ENCODE measurements at places on chromosomes 6 and 20.

- no peak for DNase-seq
These were observed 8.9 kb downstream of the FBXO5 start for GRCh38 chr6:152973916-152974315.

DNA sequence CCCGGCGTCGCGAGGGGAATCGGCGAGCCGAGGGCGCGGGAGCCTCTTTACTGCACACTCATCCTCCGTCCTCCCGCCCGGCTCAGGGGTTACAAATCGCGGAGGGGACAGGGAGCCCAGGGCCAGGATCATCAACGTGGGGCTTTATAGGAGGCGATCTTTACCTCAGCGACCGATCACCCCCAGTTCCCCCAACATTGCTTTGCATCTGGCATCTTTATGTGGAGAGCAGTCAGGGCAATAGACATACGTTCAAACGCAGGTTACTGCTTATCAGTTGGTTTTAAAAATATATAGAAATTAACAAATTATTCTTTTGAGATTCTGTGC lies 634 bp downstream of the HSF2 start:
- DNase-seq, result no peak

- DNase-seq, result no peak
These were observed 28.6 kb upstream of the ZNF133 start for GRCh38 chr20:18259730-18260129.

- DNase-seq, result peak; percentile 91
These were observed 9.6 kb downstream of the CLDN20 start for GRCh38 chr6:155273431-155273830.

- DNase-seq, result peak; percentile 35
These were observed 15.5 kb downstream of the CYP39A1 start for GRCh38 chr6:46637145-46637544.

DNA sequence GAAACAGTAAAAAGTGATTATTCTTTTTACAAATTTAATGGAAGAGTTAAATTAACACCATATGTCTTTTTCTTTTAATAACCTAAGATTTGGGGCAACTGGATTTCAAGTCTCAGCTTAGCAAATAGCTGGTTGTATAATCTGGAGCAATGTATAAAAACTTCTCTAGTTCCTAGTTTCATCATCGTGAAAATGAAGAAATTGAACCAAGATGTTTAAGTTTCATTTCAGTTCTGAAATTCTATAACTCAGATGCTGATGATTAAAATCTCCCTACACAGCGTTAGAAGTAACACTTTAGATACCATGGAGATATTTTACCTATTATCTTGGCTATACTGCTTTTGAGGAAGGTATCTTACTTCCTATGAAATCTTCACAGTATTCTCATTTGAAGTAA lies 252.0 kb downstream of the KIF16B start:
- DNase-seq, result no peak

DNA sequence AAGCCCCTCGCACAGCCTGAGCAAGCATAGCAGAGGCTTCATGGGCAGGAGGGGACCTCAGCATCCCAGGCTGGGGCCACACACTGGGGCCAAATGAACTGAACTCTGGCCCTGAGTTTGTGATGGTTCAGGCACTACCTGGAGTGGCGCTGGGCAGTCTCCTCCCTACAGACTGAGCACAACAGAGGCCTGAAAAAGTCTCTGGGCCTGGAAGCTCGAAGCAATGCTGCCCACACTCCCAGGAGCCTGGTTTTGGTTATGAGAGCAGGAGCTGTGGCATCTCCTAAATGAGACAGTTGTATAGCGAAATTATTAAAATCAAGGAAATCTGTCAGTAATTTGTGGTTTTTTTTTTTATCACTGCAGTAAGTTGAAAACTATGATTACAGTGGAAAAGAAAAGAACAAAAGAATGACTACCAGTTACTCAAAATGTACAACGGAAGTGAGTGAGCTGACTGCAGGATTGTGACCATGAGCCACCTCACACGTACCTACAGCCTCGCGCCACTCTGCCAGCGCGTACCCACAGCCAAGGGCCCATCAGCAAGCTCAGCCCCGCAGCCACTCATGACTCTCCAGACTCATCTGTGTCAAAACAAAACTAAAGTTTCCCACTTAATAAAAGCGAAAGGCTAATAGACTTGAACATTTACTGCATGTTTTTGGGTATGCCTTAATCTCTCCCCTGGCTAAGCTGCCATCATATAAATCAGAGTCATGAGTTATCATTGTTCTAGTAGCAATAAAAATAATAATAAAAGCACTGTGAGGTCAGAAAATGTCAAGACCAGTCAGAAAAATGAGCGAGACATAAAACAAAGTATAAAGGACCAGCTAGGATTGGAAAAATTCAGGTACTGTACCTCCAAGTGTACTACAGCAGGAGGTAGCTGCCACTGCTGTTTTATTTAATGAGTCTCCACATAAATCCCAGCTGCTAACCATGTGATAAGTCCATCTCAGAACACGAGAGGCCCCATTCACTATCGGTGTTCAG lies 177.0 kb downstream of the FOXC1 start:
- DNase-seq, result no peak

GRCh38 chr6:157845493-157846259 lies 22.6 kb downstream of the SNX9 start:
- no peak for DNase-seq

DNA sequence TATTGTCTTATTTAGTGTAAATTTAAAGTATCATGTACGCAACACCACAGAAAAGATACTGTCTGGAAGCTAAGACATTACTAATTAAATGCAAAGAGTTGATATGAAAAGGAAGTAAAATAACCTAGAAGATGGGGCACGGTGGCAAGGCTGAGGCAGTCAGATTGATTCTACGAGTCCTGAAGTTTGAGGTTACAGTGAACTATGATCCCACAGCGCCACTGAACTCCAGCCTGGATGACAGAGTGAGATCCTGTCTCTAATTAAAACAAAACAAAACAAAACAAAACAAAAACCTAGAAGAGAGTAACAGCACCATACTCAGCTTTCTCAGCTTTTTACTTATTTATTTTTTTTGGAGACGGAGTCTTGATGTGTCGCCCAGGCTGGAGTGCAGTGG lies 199.0 kb downstream of the PRKN start:
- no peak for DNase-seq

Data from umbilical cord (tissue), 2 donors.